ENCODE measurements at places on chromosomes 11 and 22.

- no peak for DNase-seq
Observed at GRCh38 chr11:6588018-6588417, 15.4 kb downstream of the RRP8 start.

- no peak for DNase-seq
Observed at GRCh38 chr22:37588546-37589215, 8.8 kb upstream of the LGALS2 start.

GRCh38 chr22:31243339-31244045, 31.4 kb downstream of the LIMK2 start:
- peak; percentile 55 for DNase-seq

DNA sequence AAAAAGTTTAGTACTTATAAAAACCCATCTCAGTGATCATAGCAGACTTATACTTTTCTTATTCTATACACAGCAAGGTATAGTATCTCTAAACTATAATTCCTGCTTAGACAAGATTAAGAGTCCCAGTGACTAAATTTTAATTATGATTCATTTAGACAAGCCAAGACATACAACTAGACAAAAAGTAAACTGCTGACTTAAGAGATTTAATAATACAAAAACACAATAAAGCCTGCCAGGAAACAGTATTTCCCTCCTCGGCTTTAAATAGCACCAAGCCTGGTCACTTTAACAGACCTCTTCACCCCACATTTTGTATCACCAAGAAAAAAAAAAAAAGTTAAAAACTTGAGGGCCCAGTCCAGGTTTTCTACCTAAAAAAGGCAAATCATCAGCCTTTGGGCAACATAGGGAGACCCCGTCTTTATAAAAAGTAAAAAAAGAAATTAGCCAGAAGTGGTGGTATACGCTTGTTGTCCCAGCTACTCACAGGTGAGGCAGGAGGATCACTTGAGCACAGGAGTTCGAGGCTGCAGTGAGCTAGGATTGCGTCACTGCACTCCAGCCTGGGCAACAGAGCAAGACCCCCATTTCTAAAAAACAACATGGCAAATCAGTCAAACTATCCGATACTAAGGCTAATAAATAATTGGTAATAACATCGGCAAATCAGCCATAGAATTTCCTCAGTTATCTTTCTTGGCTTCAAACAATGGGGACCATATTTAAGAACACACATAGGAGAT, 53.8 kb downstream of the SIK3 start:
- DNase-seq, result no peak

- peak; percentile 37 for DNase-seq
Observed at GRCh38 chr11:117239295-117239694, 6.8 kb downstream of the RNF214 start.

GRCh38 chr11:1029654-1030053, 6.9 kb downstream of the MUC6 start:
- peak; percentile 36 for DNase-seq

DNA sequence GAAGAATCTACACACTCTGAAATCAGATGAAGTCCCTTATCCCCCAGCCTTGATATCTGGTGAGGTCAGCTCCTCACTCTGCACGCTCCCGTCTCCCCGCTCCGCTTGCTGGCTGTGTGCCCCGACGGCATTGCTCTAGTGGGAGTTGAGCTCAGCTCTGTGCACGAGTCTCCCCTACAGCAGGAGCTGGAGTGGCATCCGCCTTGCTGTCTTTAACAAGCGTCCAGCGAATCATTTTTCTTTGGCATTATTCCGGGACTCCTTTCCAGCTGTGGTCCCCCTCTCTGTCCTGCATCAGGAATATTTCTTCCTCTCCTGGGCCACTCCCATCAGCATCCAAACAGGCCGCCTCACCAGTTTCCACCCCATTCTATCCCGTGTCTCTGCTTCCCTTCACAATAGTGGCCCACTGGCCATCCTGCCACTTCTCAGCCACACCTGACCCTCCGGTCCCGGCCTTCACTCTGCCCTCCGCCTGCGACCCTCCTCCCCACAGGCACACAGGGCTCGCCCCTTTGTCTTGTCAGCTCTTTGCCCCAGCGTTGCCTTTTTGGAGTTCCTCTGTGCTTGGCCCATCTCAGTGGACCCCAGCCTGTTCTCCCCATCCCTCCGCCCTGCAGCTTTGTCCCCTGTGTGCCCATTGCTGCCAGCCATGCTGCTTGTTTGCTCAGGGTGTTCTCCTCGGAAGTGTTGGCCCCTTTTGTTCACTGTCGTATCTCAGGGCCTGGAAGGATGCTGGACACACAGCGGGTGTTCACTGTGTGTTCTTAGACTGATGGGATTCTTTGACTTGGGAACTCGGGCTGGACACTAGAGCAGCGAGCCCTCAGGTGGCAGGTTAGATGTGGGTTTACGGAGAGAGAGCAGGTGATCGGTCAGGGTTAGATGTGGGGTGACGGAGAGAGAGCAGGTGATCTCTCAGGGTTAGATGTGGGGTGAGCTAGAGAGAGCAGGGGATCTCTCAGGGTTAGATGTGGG, 441.8 kb downstream of the TBC1D22A start:
- no peak for DNase-seq

GRCh38 chr22:38570779-38571364, 889 bp upstream of the DMC1 start:
- DNase-seq, result peak; percentile 28

All from A549 (cell line).